ENCODE measurements at places on chromosomes 1 and 21.

DNA sequence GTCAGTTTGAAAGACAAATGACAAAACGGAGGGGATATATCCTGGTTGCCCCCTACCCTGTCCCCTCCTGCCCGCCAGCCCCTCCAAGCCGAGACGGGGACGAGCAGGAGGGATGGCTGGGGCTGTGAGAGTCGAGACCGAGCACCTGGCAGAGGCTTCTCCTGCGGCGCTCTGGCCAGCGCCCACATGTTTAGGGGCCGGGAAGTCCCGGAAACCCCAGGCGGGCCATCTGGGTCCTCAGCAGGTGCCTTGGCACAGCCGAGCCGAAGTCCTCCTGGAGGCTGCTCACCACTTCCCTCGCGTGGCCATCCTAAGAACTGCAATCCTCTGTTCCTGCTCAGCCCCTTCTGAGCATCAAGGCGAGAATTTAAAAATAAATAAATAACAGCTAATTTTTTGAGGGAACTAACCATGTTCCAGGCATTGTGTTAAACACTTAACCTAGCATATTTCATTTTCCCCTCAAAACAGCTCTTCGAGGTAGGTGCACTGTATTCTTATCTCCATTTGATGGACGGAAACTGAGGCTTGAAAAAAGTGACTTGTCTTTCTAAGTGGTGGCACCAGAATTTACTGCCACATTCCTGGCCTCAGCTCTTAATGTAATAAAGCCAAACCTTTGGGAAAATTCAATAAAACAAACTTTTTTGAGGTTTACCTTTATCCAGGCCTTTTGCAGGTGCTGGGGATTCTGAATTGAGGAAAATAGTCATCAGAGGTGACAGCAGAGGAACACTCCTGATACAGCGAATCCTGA is 3.5 kb upstream of the RIMS3 start:
- peak; percentile 86 for DNase-seq

GRCh38 chr1:24696756-24697330 is 48.4 kb upstream of the CLIC4 start:
- DNase-seq, result no peak

DNA sequence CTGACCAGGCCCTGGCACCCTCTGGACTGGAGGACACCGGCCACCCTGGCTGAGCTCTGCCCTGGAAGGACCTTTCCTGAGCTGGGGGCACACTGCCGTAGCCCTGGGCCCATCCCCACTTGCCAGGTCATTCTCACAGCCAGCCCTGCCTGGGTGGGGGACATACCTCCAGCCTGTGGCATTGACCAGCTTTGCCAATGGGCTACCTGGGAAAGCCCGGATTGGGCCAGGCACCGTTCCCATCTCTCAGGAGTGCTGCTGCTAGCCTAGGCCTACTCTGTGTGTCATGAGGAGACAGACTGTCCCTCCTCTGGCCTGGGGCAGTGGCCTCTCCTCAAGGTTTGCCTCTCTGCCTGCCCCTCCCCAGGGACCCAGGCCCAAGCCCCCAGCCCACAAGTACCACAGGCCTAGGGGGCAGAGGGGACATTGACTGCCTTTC is 40.0 kb downstream of the COQ8A start:
- no peak for DNase-seq

- no peak for DNase-seq
Observed at GRCh38 chr1:59016390-59016789, 232.5 kb upstream of the JUN start.

- no peak for DNase-seq
Observed at GRCh38 chr1:212328248-212328647, 43.0 kb downstream of the PPP2R5A start.

DNA sequence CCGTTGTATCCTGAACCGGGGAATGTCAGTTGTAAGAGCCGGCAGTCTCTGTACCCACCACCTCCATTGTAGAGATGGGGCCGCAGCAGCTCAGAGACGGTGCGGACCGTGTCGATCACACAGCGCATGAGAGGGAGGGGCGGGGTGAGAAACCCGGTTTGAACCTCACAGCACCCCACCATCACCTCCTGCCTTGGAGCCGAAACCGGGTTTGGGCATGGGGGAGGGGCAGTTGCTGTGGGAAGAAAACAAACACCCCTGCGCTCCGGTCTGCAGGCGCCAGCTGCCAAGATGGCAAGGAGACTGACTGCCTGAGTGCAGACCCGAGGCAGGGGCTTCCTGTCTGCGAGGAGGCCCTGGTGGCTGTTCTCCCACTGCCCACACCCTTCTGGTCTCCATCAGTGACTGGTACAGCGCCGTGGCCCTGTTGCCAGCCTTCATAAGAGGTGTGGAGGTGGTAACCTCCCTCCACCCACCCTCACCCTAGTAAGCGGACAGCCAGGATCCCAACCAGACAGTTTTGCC is 69.2 kb upstream of the SSBP3 start:
- no peak for DNase-seq

- no peak for DNase-seq
Observed at GRCh38 chr1:68470388-68470970, 20.7 kb upstream of the RPE65 start.

DNA sequence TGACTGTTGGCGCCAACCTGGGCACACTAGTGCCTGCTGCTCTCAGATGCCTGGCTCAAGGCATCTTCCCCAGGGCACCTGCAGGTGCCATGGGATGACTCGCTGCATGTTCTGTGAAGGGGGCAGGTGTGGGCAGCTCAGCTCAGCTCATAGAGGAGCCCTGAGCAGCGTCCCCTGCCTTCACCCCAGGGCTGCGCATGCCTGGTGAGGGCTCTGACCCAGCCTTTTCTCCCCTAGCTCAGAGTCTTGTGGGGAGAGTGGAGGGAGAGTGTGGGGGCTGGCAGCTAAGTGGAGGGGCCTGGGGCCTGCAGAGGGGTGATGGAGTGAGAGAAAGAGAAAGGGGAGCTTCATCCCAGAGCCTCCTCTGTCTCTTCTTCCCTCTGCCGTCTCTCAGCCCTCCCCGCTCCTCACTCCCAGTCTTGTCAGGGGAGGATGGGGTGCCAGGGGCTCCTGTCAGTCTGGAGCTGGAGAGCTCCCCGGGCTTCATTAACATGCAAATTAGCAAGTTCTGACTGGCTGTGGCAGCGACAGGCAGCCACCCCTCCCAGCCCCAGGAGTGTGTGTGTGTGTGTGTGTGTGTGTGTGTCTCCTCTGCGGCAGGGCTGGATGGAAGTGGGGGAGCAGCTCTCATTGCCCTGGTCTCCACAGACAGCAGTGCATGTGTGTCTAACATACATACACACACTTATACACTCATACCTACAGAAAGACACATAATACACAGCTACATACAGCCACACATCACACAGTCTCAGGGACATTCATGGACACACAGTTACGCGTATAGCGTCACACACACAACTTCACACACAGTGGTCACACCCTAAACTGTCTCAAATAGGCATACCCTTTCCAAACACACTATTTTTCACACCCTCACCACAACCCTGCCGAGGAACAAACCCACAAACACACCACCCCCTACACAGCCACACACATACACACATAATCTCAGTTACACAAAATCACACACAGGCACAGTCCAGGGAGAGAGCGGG is 34.0 kb downstream of the FOXO6 start:
- DNase-seq, result no peak

GRCh38 chr21:43912500-43912899 is 47.5 kb downstream of the AGPAT3 start:
- no peak for DNase-seq

- no peak for DNase-seq
Observed at GRCh38 chr1:211267204-211267857, 8.2 kb downstream of the RCOR3 start.

GRCh38 chr1:160520999-160521398 is 2.1 kb downstream of the SLAMF6 start:
- DNase-seq, result no peak

DNA sequence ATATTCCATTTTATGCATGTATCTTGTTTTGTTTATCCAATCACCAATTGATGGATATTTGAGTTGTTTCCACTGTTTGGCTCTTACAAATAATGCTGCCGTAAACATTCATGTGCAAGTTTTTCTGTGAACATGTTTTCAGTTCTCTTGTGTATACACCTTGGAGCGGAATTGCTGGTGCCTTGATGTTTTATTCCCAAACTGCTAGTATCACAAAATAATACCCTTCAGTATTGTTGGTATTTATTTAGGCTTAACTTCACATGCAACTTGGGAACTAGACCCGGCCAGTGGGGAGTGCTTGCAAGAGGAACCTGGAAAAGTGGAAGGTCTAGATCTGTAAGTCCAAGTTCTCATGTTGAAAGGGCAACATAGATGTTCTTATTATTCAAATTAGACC is 115.9 kb downstream of the CRYAA start:
- no peak for DNase-seq

DNA sequence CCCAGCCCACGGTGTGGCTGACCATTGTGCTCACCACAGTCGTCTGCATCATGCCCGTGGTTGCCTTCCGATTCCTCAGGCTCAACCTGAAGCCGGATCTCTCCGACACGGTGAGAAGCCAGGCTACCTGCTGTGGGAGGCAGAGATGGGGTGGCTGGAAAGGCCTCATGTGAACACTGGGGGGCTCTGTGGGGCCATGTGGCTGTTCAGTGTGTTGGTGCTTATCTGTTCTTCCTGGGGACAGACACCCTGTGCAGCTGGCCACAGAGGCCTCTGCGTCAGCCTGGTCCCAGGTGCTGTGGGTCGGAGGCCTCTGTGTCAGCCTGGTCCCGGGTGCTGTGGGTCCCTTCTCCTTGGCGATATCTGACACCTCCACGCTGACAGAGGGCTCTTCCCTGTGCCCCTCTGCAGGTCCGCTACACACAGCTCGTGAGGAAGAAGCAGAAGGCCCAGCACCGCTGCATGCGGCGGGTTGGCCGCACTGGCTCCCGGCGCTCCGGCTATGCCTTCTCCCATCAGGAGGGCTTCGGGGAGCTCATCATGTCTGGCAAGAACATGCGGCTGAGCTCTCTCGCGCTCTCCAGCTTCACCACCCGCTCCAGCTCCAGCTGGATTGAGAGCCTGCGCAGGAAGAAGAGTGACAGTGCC is 23.2 kb downstream of the ATP8B2 start:
- no peak for DNase-seq

DNA sequence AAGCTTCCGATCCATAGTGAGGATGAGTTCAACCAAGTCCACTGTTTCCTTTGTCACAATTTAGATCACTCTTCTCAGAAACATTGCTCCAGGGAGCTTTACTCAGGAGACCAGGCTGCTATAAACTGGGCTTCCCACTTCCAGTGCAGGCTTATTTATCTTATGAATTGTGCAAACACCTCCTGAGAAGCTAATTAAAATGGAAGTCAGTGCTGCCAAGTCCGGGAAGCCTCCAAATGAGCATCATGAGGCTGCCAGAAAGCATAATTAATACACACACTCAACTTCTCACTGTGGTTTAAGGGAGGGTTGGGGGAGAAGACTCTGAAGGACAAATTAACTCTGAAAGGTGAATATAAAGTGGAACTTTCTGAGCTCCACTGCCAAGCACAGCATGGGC is 145.0 kb upstream of the SGIP1 start:
- DNase-seq, result no peak

- DNase-seq, result peak; percentile 61
Observed at GRCh38 chr1:22712502-22713271, 2.0 kb downstream of the EPHB2 start.

DNA sequence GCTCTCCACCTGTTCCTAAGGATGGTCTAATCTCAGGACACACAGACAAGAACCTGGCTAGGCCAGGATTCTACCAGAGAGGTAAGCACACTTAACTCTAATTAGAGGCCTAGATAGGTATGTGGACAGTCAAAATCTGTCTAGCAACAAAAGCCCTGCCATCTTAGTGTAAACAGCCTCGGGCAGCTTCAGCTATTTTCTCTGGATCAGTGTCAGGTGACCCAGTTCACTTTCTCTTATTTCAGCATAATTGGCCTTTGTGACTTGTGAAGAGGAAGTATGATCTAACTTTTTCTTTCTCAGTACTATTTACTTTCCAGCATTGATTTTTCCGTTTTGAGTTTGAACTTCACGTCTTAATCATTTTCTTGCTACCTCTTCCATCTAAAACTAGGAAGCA is 217.7 kb downstream of the CRB1 start:
- no peak for DNase-seq

DNA sequence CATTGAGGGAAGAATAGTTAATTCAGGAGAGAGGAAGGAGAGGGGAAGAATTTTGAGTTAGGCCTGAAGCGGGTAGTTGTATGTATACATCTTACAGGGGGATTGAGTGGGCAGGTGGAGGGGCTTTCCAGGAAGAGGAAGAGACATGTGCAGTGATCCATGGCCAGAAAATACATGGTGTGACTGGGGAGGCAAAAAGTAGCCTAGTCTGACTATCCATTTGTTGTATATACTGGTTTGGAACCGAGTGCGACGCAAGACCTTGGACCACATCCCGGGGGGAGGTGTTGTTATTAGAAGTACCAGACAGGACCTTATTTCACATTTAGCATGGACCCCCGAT is 158.3 kb downstream of the SDCCAG8 start:
- no peak for DNase-seq

GRCh38 chr21:29133796-29134195 is 3.4 kb downstream of the MAP3K7CL start:
- DNase-seq, result no peak

DNA sequence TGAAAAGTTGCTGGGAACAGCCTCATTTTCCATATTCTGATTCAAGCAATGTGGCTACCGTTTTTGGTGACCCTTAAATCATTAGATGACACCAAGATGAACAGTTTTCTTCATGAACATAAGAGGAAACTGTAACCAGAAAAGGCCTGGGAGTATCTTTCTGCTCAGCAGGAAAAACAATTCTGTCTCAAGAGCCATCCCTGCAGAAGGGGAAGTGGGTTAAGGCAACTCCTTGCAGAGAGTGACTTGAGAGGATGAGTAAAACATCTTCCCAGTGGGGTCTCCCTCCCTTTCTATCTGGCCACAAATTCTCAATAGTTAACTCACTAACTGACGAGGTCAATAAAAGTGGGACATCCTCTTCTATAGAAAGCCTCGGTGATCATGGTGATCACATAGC is 187.6 kb upstream of the NRIP1 start:
- DNase-seq, result no peak

DNA sequence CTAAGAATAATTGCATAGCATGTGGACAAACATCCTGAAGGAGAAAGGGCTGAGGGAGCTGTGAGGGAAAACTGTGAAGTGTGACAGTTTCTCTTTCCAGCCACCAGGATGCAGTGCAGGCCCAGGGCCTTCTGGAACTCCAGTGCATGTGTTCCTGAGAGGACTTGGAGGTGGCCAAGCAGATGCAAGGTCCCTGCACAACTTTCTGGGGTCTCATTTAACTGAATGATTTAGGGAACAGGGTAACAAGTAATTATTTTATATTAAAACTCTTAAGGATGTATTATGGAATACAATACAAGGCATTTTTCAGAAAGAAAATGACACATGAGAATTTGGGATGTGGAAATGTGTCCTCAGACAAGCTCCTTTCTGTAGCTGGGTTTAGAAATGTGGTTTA is 61.2 kb upstream of the MCOLN3 start:
- peak; percentile 27 for DNase-seq

- DNase-seq, result no peak
Observed at GRCh38 chr1:172566196-172566997, 33.4 kb downstream of the SUCO start.

DNA sequence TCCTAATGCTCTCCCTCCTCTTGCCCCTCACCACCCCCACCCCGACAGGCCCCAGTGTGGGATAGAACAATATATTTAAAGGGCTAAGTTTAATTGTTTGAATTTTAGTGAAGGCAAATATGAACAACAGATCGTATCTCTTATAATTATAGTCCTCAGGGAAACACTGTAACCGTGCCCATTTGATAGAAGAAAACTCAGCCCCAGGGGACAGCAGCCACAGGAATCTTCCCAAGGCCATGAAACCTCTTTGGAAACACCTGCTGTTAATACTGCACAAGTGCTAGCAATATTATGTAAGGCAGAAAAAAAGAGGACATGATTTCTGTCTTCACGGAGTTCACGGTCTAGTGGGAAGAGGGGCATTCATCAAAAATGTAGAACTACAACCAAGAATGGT is 142.2 kb downstream of the URB2 start:
- no peak for DNase-seq

GRCh38 chr1:37438869-37439343 is 35.5 kb upstream of the ZC3H12A start:
- DNase-seq, result no peak
